ENCODE measurements at places on chromosomes 3 and 15.

GRCh38 chr15:99009741-99010330 is 2.2 kb upstream of the PGPEP1L start:
- no peak for DNase-seq

DNA sequence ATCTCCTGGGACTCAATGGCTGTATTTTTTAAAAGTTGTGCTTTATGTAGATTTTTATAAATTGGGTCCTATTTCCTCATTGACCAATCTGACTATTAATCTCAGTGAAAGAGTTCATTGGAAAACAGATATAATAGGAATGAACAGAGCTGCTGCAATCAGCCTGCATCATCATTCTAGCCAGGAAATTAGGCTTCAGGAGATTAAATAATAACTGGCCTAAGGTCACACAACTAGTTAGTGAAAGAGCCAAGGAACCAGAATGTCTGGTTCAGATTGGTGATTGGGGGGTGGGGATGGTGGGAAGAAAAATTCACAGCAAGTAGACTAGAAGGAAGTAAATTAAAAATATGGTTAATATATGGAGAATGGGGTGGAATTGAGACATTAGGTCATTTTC is 180.9 kb upstream of the ROPN1 start:
- no peak for DNase-seq

DNA sequence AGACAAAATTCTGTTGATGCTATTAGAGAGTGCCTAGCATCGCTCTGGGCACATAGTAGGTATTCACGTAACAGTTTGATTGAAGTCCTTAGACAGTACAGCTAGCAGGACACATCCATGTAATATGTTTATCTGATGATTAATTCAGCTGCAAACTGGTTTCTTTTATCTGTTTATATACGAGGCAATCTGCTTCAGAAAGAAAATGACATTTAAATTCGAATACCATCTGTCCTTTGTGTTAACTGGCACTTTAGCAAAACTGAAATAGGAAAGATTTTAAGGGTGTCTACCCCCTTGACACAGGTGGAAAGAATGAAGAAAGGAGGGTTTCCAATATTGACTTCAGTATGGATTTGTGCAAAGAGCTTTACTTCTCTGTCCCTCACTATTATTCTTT is 192.5 kb downstream of the MFSD1 start:
- DNase-seq = no peak

DNA sequence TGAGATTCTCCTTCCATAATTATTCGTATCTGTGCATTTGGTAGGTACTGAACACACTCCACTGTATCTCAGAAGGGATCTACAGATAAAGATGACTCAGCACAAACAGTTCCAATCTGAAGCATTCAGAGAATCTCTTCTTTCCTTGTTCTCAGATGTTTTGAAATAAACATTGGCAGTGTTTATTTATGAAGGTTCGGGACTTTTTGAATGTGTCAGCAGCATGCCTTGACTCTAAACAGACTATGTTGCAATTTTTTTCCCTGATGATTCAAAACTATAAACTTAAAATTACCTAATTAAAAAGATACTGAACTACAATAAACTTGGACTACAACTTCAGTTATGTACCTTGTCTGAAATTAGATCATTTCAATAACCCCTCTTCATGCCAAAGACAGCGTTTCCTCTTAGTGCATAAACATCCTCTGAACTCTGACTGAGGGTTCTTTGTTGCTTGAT is 612.9 kb upstream of the TBL1XR1 start:
- no peak for DNase-seq

DNA sequence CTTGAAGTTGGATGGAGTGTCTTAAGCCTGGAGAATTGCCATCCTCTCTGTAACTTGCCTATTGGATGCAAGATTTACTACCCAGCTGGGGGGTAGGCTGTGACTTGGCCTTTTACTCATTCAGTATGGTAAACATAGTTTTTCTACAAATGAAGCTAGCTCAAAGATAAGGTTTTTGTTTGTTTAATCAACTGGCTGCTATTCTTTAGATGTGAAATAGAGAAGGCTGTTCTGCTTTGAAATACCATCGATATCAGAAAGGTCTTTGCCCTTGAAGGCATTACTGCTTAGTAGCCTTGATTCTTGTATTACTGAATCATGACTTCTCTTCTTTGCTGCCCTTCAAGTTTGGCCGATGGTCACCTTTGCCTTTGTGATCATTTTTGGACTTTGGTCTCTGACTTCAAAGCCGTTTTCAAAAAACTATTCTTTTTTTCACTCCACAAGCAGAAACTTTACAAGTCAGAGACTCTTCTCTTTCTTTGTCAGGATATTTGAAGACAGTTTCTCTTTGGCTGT is 83.1 kb downstream of the GAP43 start:
- no peak for DNase-seq

GRCh38 chr3:101193957-101194356 is 126.4 kb downstream of the IMPG2 start:
- no peak for DNase-seq

DNA sequence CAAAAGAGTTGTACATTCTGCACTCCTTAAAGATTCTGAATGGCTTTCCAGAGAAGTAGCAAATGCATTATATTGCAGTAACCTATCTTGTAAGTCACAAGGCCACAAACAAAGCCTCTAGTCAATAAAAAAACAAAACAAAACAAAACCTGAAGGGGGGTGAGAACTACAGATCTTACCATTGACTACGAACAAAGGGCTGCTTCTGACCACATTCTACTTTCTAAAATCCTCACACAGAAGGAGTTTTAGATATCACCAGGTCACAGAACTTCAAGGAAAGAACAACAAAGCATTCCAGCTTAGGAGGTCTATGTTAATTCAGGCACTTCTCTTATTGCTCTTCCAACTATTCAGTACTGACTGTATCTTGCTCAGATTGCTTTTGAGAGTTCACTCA is 343.0 kb downstream of the ZBTB20 start:
- DNase-seq = no peak

DNA sequence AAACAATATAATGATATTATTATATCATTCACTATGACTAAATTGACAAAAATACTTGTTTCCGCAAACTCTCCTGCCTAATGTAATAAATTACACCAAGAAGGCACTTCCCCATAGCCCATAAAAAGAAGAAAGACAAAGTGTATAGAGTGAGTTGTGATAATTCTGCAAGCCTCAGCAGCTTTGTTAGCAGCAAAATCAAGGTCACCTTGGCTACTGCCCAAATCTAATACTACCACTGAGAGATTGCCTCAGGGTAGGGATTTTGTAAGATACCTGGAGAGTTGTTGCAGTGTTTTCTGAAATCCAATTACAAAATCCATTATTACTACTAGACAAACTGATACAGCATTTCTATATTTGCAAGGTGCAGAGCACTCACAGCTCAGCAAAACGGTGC is 503.5 kb downstream of the FGF12 start:
- no peak for DNase-seq

GRCh38 chr15:66387163-66388042 is 691 bp downstream of the MAP2K1 start:
- DNase-seq = peak; percentile 71

GRCh38 chr3:157248590-157249422 is 88.9 kb upstream of the CCNL1 start:
- no peak for DNase-seq

DNA sequence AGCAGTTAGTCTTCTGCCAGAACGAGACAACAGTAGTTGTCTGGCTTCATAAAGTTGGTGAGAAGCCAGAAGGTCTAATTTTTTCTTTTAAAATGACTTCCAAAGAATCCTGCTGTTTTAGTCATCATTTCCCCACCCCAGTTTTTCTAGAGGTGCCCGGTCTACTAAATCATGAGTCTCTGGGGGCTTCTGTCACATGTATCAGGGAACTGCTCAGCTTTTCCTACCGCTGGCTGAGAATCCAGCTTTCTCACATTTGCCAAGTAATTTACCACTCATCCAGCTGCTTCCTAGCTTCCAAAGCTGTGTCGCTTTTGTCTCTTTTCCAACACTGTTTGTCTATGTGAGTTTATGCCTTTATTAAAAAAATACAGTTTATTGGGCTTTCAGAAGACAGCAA is 183.3 kb downstream of the NSUN3 start:
- no peak for DNase-seq

DNA sequence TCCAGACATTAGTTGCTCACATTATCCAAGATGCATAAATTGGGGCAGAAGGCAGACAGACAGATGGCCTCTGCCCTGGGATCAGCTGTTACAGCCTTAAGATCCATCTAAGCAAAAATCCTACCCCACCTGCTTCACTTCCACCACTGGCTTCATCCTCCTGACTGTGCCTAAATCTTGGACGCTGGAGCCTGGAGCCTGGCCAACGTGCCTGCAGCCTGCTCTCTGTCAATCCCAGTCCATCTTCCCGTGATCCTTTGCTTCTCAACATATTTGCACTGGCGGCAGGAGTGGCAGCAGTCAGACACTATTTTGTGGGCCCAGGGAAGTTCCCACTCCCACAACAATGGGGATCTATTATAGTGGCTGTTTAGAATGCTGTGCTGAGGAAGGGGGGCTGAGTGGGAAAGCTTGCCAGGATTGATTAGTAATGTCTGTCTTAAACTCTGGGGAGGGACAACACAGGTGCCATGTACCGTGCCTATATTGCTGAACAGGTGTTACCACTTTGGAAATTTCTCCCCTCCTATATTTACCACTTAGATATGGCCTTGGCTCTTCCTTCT is 121.2 kb downstream of the MEGF11 start:
- DNase-seq = no peak

DNA sequence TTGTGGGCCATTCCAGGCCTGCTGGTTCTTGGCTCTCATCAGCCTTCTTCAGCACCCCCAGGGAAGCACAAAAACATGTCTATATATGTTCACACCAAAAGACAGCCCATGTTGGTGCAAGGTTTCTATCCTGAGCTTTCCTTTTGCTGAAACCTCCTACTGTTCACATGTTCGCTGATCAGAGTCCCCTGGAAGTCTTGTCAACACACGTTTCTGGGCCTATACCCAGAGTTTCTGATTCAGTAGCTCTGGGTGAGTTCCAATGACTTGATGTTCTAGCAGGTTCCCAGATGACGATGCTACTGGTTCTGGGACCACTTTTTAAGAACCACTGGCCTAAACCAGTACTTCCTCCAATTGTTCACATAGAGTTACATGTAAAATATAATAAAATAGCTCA is 46.0 kb downstream of the SUCNR1 start:
- no peak for DNase-seq

DNA sequence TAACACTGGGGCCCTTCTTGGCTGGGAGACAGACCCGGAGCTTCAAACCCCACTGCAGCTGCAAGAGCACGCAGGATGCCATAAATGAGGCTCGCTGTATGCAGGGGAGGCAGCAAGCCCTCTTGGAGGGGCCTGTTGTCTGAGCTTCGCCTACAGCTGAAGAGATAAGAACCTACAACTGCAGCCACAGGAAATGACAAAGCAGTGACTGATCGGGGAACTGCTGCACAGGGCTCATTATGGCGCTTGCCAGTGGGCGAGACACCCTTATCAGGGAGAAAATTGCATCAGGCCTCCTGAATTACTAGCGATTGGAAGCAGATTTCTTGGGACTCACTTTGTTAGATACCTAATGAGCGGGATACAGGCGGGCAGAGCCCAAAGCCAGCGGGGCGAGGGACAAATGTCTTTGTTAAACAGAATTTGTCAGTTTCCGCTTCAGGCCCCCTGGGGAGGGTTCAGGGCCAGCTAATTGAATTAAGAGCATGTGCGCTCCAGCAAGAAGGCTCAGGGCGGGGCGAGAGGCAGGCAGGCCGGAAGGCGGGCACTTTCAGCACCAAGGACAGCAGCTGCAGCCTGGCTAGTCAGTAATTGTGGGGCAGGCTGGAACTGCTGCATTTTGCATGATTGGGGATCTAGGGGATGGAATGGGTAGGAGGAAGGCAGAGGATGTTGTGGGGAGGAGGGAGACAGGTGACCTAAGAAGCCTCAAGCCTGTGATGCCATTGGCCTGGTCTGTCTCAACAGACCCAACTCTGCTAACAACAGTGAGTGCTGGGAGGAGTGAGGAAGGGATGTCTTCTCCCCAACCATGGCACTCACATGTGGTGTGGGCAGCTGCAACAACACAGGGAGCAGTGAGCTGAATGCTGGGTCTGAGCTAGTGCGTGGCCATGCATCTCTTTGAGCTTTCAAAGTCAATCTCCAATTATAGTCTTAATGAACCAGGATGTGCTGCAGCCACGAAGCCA is 55.3 kb downstream of the CCDC33 start:
- DNase-seq = peak; percentile 5

DNA sequence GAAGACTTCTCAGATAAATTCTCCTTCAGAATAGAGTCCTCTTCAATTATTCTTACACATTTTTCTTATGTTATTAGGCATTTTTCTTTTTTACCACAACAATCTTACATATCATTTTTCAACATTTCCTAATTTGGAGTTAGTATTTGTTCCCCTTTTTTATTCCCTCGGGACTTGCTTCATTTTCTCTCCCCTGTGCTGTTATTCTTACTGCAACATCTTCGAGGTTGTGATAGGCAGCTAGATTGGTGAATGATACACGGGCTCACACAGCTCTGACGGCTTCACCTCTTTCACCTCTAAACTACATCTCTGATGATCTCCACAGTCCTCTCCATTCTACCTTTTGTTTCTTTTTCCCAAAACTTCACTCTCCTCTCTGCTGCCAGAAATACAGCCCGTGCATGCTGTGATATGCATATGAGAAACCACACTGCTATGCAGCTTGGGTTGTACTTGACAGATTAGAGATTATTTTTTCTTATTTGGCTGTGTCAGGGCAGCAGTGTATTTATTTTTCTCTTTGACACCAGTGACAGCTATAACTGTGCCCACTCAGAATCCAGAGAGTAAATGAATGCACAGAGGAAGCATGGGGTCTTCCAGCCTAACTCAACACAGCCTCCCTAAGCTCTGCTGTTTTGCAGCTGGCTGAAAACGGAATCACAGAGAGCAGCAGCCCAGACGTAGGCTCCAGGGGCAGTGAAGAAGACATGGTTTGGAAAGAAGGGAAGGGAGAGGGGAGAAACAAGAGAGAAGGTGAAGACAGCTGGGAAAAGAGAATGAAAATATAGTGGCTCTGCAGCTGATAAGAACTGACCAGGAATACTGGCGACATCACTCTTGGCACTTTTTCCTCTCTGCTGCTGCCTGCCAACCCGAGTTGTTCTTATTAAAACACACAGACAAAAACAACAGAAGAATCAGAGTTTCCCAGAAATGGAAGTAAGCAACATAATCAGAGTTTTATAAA is 61.8 kb downstream of the SLC9A9 start:
- DNase-seq = no peak

DNA sequence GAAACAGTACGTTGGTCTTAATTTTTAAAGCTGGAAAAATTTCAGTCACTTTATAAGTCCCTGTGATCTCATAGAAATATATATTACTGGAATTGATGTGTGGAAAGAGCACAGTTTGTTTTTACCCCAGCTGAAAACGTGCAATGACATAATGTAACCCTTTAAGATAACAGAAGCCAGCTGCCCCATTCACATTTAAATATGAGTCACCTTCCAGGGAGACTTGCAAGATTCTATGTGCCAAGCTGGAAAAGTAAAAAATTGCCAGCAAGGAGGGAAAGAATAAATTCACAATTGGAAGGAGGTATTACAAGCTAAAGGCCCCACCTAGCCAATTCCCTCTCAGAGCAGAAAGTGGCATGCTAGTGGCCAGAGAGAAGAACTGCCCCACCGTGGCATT is 50.2 kb downstream of the SAMMSON start:
- DNase-seq = no peak

GRCh38 chr3:197674741-197675562 is 61.8 kb downstream of the RUBCN start:
- no peak for DNase-seq

- DNase-seq = no peak
These were observed 11.9 kb upstream of the LDHAL6B start for GRCh38 chr15:59194639-59195325.

Measured in stimulated activated CD4-positive, alpha-beta T cell treated with anti-CD3 and anti-CD28 coated beads, TNF-alpha, amount 100 ng/mL, for 1 hour (primary cell).